ENCODE measurements at places on chromosomes 6 and 20.

- DNase-seq: no peak
Measured at GRCh38 chr20:62550087-62550632, 74.4 kb upstream of the GATA5 start.

DNA sequence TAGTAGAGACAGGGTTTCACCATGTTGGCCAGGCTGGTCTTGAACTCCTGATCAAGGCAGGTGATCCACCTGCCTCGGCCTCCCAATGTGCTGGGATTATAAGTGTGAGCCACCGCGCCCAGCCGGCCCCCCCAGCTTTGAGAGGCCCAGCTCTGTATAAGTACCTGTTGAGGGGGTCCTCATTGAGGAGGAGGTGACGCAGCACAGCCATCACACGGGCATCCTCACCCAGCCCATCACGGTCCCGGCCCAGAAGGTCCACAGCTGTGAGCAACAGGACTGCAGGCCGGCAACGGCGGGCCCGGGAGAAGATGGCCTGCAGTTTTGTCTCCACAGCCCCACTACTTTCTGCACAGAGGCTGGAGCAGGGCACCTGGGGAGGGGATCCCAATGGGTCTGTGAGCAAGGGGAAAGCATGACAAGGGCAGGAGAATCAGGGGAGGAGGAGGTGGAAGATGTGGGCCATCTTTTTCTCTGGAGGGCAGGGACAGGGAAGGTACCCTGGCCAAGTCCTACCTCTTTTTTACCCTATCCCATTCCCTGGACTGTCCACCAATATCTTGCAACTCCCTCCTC is 7.7 kb downstream of the GNMT start:
- DNase-seq: no peak

DNA sequence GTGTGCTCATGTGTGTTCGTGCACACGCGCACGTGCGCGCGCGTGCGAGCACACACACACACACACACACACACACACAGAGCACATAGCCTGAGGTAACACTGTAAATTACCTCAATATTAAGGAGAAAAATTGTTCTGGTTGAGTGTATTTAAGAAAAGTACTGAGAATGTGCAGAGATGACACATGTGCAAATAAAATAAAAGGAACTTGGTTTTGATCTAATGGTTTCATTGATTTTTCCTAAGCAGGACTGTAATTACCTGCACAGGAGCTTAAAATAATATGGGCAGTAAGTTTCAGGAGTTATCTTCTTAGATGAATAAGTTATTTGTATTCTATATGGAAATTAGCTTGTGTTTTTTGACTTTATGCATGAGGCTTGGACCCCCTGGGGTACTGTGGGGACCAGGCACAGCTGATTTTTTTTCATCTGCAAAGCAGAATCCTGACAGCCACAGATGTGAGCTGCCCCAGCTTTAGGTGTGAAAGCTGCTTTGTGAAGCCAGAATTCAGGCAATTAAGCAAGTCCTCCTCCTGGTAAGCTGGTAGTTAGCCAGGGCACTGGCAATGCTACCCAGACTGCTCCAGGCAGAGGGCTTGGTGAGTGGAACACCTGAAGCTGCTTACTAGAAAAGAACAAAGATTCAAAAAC is 1040.6 kb upstream of the CITED2 start:
- no peak for DNase-seq

GRCh38 chr6:34301408-34301807 is 52.6 kb upstream of the SMIM29 start:
- no peak for DNase-seq

Data from stimulated activated CD8-positive, alpha-beta memory T cell treated with anti-CD3 and anti-CD28 coated beads, Interleukin-12 subunit alpha, Interleukin-12 subunit beta, amount 100 ng/mL, for 4 hours (primary cell).